NCI-H1048 (cell line): ENCODE measurements at places on chromosomes 12 and 14.

- DNase-seq, result no peak
These were observed 220.0 kb upstream of the GRIP1 start for GRCh38 chr12:66898700-66899469.

DNA sequence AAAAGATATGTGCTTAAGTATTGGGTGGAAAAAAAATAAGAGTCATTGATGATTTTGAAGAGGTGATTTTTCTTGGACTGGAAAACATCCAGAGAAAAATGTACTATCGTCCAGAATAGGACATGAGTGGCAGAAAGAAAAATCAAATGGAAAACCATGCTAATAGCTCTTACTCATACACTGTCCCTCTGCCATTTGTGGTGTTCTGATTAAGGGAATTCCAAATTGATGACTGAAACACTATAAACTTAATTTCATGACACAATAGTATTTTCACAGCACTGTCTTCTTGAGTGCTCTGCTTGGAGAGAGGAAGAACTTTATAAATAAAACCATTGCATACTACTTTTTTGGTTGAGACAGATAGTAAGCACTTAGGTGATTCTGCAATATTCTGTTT is 72.4 kb downstream of the USP15 start:
- DNase-seq, result no peak

DNA sequence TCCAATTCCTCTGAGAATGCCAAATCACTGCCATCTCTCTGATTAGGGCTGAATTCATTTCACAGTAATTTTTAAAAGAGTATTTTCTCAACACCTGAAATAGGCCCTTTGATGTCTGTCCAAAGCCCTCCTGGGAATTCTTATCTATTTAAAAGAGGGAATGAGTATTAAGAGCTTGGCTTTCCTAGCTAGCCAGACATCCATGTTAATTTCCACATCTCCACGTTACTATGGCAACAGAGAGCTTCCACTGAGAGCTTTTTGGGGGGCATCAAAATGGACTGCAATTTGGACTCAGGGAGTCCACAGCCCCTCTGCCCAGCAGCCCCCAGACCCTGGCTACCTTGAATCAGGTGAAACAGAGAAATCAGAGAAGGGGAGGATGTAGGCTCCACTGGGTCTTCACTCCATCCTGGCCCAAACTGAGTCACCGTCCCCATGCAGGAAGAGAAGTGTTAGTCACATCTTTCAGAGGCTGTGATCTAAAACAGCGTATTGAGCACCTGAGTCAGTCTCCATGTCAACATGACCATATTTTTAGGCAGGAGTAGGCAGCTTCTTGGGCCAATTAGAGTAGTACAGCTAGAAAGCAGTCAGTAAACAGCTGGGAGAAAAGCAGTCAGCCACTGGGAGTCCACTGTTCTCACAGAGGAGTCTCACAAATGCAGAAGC is 7.0 kb upstream of the FICD start:
- DNase-seq, result no peak

- no peak for DNase-seq
These were observed 131.8 kb downstream of the NEDD1 start for GRCh38 chr12:97038834-97039233.

- DNase-seq, result no peak
These were observed 47.9 kb downstream of the BBS10 start for GRCh38 chr12:76300297-76300665.

- DNase-seq, result no peak
These were observed 31.6 kb upstream of the SGPP1 start for GRCh38 chr14:63759456-63759855.

DNA sequence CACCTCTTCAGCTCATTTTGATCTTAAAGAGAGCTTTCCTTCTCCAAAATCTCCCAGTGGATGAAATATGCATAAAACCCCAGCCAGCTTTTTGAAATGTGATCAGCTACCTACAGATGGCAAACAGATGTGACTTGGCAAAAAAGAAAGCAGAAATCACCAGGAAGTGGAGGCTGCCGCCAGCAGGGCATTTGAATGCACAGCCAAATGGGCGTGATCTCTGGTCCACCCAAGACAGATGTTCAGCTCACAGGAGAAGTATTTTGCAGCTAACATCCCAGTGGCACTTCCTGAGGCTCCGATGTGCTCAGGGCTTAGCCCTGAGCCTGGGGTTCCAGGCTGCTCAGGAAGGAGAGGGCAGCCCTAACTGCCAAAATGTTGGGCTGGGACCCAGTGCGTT is 78.3 kb downstream of the LGMN start:
- DNase-seq, result no peak

DNA sequence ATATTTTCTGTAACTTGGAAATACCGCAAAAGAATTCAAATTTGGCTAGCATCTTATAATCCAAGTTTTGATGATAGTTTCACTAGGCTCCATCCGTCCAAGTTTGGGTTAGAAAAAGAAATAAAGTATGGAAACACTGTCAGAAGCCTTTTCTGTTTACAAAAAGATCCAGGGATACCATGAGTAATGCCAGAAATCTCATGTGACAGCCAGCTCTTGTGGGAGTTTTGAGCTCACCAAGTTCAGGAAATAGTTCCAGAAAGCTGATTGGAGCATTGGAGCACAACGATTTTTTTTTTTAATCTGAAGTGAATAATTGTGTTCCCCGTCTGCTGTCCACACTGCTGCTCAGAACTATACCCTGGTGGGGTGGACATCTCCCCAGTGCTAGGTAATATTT is 229.7 kb upstream of the NPAS3 start:
- no peak for DNase-seq

GRCh38 chr14:36208690-36209278 is 32.3 kb upstream of the PTCSC3 start:
- no peak for DNase-seq

GRCh38 chr12:50251619-50252252 is 31.6 kb downstream of the LIMA1 start:
- DNase-seq, result no peak

GRCh38 chr12:79874665-79875064 is 60.2 kb downstream of the PPP1R12A start:
- no peak for DNase-seq

GRCh38 chr12:76586764-76587395 is 27.3 kb upstream of the OSBPL8 start:
- DNase-seq, result no peak

DNA sequence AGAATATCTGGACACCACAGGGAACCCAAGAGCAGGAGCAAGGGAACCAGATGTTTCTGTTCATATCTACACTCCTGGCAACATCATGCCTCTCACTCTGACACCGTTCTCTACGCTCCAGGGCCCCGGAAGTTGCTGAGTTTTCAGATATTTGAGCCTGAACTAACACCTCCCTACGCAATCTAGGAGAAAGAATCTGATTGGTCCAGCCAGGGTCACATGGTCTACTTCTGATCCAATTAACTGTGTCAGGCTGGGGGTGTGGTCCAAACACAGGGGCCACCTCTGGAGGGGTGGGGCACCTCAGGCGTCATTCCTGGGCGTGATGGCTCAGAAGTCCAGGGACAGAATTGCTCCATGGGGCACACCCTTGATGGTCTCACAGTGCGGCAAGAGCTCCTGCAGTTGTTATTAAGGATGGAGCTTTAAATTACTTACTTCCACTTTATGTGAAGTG is 165.5 kb downstream of the PTPN11 start:
- DNase-seq, result peak; percentile 57

GRCh38 chr12:34372003-34372402 is 349.7 kb downstream of the ALG10 start:
- DNase-seq, result no peak

GRCh38 chr12:80794551-80794950 is 77.8 kb downstream of the MYF5 start:
- no peak for DNase-seq

GRCh38 chr14:24428628-24429394 is 657 bp downstream of the CBLN3 start:
- DNase-seq, result no peak

- DNase-seq, result no peak
These were observed 154.9 kb upstream of the ATP2B1 start for GRCh38 chr12:89863493-89863938.

- DNase-seq, result no peak
These were observed 40.6 kb upstream of the RPH3A start for GRCh38 chr12:112750971-112751370.

GRCh38 chr12:117688446-117688845 is 280.3 kb downstream of the KSR2 start:
- DNase-seq, result no peak

DNA sequence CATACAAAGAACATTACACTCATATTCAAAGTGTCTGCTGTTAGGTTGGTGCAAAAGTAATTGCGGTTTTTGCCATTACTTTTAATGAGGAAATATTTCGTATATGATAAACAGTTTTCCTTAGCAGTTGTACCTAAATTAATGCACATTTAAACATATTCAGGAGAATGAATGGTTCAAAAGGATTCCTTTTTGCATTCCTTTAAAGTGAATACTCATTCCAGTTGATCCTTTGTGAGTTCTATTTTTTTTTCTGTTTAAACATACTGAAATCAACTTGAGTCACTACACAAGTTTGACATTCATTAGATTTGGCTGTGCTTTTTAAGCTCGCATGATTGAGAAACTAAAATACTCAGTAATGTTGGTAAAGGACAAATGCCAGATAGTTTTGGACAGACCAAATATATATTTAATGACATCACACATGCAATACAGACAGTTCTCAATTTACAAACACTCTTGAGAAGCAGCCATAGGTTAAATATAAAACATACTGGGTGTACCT is 13.8 kb upstream of the SLC38A2 start:
- no peak for DNase-seq

DNA sequence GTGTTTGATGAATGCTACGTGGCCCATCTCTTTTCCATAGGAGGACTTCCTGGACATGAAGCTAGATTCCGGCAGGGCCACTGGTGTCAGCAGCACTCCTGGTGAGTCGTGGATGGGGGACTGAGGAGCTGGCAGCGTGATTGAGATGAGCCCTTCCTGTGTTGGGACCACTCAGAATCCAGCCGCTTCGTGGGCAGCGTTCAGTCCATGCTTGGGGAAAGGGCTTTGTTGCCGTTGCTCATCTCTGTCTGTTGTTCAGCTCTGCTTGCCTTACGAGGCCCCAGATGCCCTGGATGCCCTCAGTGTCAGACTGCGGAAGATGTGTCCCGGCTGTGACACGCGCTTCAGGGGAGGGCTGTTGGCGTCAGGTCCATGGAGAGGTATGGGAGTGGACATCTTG is 127.1 kb upstream of the RTL1 start:
- no peak for DNase-seq

DNA sequence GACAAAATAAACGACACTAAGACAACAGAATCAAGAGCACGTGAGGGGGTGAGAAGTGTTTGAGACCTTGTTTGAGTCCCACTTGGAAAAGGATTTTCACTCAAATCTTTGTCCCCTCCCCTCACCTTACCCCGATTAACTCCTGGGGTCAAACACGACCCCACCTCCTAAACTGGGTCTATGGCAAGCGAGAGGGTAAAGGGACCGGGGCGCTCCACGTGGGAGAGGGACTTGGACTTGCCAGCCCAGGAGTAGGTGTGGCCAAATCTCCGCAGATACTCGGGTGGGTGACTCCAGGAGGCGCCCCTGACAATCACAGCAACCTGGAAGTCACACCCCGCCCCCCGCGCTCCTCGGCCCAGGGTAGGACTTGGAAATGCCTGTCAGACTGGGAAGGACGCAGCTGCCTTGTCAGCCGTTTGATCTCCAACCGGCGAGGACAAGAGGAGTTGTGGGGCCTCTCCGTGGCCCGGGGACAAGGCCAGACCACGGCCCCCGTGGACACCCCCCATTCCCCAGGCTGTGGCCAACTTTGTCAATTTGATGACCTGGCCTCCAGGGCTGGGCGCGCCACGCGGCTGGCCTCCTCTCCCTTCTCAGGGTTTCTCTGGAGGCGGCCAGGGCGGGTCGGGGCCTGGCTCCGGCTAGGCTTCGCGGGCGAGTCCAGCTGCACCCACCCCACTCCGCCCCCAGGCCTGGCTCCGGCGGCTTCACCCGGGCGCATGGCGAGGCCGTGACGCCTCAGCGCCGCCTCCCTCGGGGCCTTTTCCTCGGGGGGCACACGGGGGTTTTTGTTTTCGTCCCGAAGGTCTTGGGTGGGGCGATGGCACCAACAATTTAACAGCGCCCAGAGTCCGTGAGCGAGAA is 1.1 kb upstream of the BCL11B start:
- DNase-seq, result no peak

DNA sequence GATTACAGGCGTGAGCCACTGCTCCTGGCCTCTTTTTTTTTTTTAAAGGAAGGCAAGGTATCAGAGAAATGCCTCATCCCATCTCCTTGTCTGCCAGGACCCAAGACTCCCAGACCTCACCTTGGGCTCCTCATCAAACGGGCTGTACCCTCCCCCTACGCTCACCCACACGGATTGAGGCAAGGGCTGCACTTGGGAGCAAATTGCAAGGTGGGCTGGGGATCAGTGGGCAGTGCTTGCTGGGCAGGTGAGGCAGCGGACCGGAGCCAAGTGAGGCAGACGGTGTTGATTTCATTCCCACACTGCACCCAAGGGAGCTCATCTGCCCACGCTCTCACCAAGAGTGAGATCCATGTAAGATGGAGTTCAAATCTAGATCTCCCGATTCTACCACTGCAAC is 41.0 kb upstream of the DICER1 start:
- no peak for DNase-seq

- DNase-seq, result no peak
These were observed 226.2 kb upstream of the CRY1 start for GRCh38 chr12:107319533-107320032.

DNA sequence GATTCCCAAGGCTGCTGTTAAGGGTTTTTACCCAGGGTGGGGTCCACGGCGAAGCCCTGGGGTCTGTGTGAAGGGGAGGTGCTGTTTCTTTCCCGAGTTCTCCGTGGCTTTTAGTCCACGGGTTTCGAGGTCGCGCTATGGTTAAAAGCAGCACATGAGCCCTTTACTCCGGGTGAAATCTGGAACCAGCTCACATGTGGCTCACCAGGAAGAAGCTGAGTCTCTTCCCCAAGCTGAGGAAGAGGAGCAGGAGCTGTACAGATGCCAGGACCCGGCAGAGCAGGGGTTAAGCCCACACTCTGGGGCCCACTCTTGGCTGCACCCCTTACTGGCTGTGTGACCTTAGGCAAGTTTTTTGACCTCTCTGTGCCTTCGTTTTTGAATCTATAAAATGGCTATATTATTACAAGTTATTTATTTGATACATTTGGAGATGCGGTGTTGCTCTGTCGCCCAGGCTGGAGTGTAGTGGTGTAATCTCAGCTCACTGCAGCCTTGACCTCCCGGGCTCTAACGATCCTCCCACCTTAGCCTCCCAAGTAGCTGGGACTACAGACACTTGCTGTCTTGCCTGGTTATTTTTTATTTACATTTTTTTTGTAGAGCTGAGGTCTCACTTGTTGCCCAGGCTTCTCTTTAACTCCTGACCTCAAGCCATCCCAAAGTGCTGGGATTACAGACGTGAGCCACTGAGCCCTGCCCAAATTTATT is 266.3 kb downstream of the AACS start:
- no peak for DNase-seq

DNA sequence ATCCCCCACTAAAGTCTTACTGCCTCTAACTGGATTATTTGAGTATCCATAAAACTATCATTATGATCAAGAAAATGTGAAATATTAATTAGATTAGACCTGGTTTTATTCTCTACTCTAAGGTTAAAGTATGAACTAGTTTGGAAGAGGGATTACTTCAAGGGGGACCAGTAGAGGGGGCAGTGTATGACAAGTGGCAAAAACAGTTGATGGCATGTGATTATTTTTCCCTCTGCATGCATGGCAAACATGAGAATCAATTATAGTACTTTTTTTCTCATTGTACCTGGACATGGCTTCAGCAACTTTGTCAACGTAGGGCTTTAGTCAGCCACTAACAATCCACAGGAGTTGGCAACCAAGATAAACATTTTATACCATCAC is 145.0 kb upstream of the SLC38A2 start:
- DNase-seq, result no peak
